HS-5 (cell line): ENCODE measurements at places on chromosomes 6 and 20.

GRCh38 chr6:74550821-74551220 is 655.0 kb downstream of the COL12A1 start:
- no peak for DNase-seq

DNA sequence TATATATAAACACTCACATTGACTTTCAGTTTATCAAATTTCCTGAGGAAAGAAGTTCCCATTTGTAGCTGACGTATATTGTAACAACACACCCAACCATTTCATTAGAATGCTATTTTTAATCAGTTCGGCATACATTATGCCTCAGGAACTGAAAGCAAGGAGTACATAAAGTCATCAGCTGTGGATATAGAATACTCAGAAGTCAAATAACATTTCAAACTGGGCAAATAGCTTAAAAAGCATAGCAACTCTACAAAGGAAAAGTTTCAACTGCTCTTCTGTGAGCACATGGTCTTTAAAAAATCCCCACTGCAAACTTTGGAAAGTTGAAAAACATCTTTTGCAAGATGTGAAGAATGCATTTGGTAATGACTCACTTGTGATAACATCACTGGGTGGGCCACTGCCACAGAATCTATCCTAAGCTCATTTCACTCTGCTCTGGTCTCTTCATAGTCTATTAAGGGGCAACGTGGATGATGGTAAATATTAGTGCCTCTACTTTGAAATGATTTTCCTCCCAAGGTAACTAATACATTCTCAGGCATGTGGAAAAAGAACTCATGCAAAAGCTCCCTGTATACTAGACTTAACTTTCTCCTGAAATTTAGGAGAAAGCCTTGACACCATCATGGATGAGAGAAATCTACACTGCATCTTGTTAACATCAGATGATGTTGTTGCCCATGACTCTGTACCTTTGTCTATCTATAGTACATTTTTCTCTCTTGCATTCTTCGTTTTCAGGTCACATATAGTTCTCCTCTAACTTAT is 49.2 kb downstream of the FYN start:
- peak; percentile 56 for DNase-seq

DNA sequence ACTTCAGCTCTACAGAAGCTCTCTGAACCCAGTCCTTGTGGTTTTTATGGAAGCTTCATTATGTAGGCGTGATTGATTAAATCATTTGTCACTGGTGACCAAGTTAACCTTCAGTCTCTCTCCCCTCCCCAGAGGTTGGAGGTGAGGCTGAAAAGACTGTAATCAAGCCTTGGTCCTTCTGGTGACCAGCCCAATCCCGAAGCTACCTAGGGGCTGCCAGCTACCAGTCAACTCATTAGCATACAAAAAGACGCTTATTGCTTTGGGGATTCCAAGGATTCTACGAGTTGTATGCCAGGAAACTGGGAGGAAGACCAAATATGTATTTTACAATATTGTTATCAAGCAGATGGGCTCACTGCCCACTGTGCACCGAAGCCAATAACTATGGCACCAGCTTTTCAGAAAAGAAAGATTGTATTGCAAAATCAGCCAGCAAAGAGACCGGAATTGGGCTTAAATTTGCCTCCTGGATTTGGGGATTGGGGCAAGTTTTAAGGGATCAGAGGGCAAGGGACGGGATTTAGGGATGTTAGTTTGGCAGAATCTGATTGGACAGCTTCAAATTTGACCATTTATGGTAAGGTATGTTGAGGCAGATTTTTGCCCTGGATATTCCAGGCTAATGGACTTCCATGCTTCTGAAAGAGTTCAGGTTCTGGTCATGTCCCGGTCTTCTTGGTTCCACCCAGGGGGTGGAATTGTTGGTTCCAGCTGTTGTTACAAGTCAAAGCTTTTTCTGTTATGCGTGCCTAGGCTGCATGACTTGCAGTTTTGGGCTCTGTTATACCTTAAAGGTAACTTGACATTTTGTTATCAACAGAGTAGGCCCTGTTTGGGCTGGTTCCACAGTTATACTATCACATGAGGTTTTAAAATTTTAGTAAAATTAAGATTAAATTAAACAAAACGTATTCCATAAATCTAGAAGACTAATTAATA is 167.4 kb downstream of the COL9A1 start:
- no peak for DNase-seq

- DNase-seq: no peak
These were observed 70.5 kb upstream of the HMGN3 start for GRCh38 chr6:79305020-79305419.

GRCh38 chr20:62764156-62764935 is 31.9 kb upstream of the MRGBP start:
- no peak for DNase-seq

DNA sequence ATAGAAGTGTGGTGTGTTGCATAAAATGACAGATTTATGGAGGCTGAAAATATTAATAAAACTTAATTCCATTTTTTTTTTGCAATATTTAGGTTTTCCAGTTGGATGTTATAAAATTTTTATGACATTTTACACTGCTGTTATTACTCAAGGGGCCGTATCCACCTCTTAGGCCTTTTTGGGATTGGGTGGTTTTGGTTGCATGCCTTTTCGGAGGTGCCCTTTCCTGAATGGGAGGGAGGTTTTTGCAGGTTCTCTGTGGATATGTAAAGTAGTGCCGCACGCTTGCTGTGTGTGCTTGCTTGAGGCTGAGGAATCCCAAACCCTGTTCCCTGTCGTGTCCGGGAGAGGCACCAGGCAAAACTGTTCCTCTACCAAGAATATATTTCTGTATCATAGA is 6.8 kb downstream of the ARID1B start:
- no peak for DNase-seq

GRCh38 chr6:138377844-138378243 is at the start of gene SMIM28:
Gene SMIM28 (plus strand): TSS chr6:138377905. CDS start chr6:138378073, 168 bp downstream.
- no peak for DNase-seq

- no peak for DNase-seq
These were observed 39.2 kb upstream of the CST7 start for GRCh38 chr20:24909861-24910260.

- no peak for DNase-seq
These were observed 34.2 kb downstream of the MAFB start for GRCh38 chr20:40654876-40655275.

- DNase-seq: no peak
These were observed 1.4 kb upstream of the CDK19 start for GRCh38 chr6:110816677-110817076.

DNA sequence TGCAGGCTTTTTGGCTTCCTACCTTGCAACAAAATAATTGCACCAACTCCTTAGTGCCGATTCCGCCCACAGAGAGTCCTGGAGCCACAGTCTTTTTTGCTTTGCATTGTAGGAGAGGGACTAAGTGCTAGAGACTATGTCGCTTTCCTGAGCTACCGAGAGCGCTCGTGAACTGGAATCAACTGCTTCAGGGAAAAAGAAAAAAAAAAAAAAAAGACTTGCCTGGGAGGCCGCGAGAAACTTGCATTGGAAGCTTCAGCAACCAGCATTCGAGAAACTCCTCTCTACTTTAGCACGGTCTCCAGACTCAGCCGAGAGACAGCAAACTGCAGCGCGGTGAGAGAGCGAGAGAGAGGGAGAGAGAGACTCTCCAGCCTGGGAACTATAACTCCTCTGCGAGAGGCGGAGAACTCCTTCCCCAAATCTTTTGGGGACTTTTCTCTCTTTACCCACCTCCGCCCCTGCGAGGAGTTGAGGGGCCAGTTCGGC is 420 bp downstream of the SOX4 start:
- no peak for DNase-seq

GRCh38 chr20:32737371-32738223 is 5.7 kb downstream of the COMMD7 start:
- DNase-seq: peak; percentile 68

DNA sequence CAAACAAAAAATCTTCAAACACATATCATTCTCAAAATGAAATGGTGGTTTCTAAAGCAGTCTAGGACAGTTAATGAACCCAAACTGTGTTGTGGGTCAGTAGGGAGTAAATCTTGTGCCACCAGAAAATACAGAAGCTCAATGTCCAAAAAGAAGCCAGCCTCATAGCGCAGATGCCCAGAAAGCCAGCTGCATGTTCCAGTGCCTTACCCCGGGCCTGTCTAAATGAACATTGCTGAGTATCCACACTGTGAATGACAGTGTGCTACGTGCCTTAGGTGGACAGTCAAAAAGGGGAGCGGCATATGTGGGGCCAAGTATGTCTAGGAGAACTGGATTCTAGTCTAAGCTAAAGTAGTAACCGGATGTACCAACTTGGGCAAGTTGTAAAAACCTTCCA is 10.9 kb downstream of the FYN start:
- no peak for DNase-seq

- no peak for DNase-seq
These were observed 2.5 kb downstream of the NTSR1 start for GRCh38 chr20:62710886-62711702.

- no peak for DNase-seq
These were observed 23.5 kb downstream of the KIZ start for GRCh38 chr20:21149344-21149743.

- DNase-seq: no peak
These were observed 92.9 kb downstream of the VEGFA start for GRCh38 chr6:43862925-43863324.

- no peak for DNase-seq
These were observed 937 bp downstream of the ZNF318 start for GRCh38 chr6:43368259-43369160.

GRCh38 chr6:137989664-137990063 is 117.6 kb downstream of the PERP start:
- DNase-seq: no peak

- DNase-seq: no peak
These were observed 636 bp downstream of the SUPT3H start for GRCh38 chr6:45377043-45377553.

DNA sequence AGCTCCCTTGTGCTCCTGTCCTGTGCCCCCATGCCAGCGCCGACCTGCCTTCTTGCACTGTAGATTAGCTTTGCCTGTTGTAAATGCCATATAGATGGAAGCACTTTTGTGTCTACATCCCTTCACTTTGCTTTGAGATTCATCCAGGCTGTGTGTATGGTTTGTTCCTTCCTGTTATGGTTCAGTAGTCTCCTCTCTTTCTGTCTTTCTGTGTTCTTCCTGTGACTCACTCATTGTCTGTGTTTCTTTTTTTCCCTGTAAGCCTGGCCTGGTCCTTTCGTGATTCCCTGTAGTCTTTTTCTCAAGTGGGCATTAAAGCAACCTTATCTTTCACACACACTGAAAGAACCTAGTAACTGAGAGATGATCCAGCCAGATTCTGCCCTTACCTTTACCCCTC is 66.6 kb downstream of the JARID2 start:
- no peak for DNase-seq

- DNase-seq: peak; percentile 93
These were observed 359.2 kb downstream of the GJA1 start for GRCh38 chr6:121794630-121795029.

DNA sequence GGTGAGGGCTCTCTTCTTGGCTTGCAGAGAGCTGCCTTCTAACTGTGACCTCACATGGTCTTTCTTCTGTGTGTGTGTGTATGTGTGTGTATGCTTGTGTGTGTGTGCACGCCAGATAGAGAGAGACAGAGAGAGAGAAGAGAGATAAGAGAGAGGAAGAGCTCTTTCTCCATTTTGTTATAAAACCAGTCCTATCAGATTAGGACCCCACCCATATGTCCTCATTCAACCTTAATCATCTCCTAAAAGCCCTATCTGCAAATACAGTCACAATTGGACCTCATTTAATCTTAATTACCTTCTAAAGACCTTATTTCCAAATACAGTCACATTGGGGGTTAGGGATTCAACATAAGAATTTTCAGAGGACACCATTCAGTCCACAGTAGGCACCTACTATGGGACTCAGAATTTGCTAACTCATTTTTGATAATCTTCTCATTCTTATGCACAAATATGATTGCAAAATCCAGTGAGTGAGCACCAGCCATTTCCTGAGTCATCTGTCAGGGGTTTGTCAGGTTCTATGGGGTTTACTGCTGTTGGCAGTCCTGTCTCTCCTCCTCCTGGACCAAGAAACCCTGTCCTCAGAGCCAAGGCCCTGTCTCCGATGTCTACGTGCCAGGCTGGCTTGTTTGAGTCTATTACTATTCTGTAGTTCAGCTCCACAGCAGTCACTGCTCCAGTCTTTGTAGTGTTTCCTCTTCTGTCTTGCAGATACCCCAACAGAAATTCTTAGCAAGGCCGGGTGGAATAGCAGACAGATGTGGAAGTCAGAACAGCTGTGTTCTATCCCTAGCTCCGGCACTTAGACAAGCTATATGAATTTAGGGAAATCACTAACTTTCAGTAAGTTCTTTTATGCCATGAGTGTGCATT is 59.0 kb upstream of the FAM184A start:
- DNase-seq: no peak

DNA sequence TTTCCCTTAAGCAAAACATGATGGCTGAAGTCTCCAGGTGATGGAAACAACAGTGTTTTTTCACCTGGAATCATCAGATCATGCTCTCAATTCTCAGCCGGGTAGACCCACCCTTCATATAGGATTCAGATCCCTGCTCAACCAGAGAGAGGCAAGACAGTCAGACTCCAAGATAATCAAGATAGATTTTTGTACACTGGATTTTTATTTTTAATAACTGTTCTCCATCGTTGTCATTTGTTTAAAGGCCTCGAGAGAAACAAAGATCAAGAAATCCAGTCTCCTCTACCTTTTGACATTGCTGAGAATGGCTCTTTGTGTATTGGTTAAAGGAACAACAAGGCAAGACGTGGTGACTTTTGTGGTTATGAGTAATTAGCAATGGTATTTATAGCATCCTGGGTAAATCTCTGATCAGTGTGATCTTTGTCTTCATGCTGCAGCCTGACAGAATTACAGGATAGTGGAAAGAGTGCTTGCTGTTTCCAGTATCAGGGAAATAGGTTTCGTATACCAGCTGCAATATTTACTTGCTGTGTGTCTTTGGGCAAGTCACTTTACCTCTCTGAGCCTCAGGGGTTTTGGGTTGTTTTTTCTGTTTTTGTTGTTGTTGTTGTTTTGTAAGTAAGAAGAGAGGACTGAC is 29.9 kb downstream of the ID4 start:
- DNase-seq: no peak

GRCh38 chr20:58179083-58179431 is 49.4 kb downstream of the ANKRD60 start:
- no peak for DNase-seq

- DNase-seq: no peak
These were observed 523.6 kb downstream of the KIF16B start for GRCh38 chr20:16049529-16050093.

GRCh38 chr6:37622646-37623071 is 75.0 kb downstream of the MDGA1 start:
- no peak for DNase-seq

DNA sequence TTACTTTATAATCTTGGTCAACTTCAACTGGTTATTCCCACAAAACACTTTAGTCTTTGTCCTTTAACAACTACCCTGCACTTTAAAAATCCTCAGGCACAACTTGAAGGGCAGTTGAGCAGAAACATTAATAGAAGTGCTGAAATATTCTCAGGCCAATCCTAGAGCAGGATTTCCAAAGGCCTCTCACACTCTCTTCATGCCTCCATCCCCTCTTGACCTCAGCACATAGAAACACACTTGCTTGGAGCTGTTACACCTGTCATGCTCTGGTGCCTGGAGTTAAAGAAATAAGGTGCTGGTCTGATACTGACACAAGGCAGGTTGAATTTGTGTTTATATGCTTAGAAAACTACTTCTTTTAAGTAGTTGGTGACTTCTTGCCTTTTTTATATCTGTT is 618.8 kb upstream of the POU3F2 start:
- DNase-seq: no peak
